Foreskin keratinocyte (primary cell): ENCODE measurements at places on chromosomes 5 and 9. TPM values are rescaled to one million over a fixed set of nuclear protein-coding genes. Genes with fewer than 3 reads are reported as not detected.
A peak's percentile ranks its signal among the peaks of the same experiment; 100 is the strongest.

DNA sequence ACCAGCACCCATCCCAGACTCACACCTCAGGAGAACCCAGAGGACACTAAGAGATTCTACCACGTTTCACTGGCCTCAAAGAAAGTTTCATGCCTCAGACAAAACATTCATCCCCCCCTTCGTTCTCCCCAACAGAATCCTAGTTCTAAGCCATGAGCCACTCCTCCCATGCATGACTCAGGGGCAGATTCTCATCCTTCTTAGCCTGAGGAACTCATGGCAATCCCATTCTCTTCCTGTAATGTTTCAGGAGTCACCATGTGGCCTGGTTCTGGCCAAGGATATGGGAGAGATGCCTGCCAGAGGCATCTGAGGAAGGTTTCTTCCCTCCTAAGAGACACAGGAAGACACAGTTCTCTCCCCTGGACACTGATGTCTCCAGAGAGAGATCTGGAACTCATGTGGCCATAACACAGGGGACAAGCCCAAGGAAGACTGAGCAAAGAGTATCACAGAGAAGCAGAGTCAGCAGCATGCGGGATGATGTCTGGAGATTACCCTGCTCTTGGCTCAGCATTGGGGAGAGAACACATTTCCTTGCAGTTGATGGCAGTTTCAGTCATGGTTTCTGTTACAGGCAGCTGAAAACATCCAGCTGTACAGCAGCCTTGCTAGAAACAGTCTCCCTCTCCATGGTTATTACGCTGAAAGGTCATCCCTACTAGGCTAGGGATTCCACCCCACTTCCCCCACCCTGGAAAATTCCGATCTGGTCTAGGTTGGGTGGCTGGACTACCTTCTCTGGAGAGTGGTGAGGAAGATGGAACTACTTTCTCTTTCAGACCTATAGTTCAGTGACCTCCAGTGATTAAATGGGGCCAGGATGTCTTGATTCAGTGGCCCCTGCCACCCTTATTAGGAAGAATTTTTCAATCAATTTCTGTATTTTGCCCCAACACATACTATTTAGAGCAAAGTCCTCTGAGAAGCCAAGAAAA is 115.4 kb downstream of the ZNF608 start:
- peak; percentile 49 for DNase-seq

DNA sequence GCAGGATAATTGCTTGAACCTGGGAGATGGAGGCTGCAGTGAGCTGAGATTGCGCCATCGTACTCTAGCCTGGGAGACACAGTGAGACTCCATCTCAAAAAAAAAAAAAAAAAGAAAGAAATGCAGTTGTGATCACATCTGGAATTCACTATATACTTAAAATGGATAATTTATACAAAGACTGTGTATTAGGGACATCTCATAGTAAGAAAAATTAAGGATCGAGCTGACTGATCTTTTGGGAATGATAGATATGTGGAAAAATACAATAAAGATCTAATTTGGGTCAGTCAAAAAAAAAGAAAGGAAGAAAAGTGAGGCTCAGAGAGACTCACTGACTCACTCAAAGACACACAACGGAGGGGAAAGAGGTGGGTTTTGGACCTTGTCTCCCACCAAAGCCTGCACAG is 73.2 kb upstream of the STXBP1 start:
- no peak for DNase-seq

DNA sequence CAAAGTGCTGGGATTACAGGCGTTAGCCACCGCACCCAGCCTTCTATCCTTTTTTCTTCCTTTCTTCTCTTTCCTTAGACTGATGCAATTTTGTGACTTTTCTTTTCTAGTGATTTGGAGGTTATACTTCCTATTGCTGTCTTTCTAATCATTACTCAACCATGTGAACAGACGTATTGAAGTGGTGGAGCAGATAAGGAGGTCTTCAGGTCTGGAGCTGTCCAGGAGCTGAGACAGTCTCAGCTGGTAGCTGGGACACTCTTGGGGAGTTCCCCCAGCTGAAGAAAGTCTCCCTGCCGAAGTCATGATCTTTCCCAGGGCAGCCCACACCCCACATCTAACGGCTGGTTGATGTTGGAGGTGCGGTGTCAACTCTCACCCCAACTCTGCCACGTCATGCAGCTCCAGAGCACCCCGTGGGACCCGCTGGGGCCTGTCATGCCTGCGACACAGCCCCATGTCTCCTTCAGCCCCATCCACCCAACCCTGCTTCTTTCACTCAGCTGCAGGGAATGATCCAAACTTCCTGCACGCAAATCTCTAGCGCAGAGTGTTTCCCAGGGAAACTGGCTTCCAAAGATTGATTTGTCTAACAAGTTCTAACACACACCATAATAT is 41.1 kb downstream of the NSUN2 start:
- DNase-seq: no peak

The INSYN2B gene
- total RNA-seq: 6.7 and 8.4 TPM in 2 replicates

DNA sequence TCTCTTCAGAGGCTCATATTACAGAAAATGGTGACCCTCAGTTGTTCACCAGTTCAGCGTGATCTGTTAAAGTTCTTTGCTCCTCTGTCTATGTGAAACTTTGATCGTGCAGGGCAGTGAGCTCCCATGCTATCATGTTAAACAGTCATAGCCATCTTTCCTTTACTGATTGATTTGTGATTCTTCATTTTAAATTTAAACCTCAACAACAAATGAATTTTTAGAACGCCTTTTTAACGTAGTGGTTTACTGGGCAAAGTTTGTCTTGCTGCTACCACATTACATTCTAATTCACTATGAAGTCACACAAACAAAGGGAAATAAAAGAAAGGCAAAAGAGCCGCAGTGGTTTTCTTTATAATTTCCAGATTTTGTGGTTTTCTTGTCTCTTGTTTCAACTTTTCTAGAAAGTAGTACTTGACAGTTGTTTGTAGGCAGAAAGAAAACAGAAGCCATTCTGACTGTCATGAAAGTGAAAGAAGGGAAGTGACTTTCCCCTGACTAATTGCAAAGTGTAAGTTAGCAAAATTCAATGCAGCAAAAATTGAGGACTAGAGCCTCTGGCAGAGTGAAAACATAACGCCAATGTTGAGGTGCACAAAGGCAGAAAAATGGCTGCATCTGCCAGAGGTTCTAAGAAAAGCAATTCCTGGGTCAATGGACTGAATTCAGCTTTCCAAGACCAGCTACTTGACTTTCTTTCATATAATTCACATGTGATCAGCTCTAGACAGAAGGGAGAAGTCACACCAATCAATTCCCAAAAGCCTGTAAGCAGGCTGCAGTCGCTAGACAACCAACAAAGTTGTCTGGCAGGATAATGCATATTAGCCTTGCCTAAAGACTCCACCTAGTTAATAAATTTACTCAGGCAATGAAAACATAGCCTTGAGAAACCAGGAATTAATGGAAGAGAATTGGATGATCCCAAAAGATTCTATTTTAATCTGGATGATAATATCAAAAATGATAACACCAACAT is 7.1 kb upstream of the IFNA6 start:
- DNase-seq: no peak

GRCh38 chr9:4515958-4516375 is 25.7 kb downstream of the SLC1A1 start:
- DNase-seq: no peak

DNA sequence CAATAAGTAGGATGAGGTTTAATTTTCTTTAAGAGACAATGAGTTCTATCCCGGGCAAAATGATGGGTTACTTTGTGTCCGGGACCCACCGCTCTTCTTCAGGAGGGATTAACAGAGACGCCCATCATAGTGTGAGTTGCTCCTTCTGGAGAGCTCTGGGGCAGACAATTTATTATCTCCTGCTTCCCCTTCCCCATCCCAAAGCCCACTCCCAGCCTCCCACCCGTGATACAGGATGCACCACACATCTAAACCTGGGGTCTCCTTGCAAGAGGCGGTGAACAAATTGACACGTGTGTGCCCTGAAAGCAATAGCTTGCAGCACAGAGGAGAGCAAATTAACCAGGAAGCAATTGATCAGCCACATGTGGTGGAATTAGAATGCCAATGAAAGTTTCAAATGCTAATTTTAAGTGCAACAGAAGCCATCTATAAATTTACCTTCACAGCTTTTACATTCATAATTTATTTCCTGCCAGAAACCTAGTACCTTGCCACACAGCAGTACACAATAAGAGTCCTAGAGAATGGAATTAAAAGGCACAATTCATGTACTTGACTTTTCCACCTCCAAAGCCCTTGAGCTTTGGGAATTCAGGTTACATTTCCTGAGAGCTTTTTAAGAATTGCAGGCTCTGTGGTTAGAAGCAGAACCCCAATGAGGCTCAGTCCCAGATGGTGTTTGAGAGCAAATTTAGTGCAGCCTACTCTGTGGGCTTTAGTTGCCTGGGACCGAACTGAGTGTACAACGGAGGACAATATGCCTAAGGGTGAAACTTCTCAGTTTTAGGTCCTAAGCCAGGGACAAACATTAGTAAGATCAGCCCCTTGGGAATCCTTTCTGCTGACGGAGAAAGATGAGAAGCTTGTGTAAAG is 399.6 kb downstream of the MED10 start:
- no peak for DNase-seq

The FGF1 gene
- total RNA-seq: 0.65 and 1.0 TPM in 2 replicates

GRCh38 chr5:172636279-172637050 is 4.6 kb upstream of the NEURL1B start:
- no peak for DNase-seq

DNA sequence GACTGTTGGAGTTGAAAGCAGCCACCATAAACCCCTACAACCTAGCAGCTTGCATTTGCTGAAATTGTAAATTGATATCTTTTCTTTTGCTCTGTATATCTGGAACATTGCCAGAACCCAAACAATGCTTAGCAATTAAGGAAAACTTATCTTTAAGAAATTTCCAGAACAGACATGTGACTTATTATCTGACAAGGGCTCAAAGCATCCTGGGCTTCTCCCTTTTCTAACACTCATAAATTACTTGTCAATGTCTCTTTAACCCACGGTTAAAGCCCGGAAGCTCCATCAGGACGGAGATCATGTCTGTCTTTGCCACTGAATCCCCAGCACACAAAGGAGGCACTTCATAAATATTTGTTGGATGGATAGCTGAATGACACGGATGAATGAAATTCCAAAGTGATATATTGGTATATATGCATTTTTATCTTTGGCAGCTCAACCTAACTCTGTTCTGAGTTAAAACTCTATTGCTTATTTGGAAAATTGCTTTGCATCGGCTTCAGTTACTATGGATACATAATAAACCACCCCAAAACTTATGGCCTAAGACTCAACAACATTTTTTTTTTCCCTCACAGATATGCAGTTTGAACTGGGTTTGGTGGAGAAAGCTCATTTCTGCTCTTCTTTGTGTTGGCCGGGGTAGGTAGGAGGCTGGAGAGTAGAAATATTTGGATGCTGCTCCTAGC is 103.1 kb upstream of the CLINT1 start:
- peak; percentile 40 for DNase-seq

The SLC34A3 gene
- not detected in 2 replicates for total RNA-seq

The MSX2 gene
- 2.8 and 4.0 TPM in 2 replicates for total RNA-seq

GRCh38 chr9:71975833-71976232 is 64.4 kb downstream of the C9orf85 start:
- no peak for DNase-seq

The GFI1B gene
- not detected in 2 replicates for total RNA-seq

The FGD3 gene
- 0.11 and 0.20 TPM in 2 replicates for total RNA-seq

DNA sequence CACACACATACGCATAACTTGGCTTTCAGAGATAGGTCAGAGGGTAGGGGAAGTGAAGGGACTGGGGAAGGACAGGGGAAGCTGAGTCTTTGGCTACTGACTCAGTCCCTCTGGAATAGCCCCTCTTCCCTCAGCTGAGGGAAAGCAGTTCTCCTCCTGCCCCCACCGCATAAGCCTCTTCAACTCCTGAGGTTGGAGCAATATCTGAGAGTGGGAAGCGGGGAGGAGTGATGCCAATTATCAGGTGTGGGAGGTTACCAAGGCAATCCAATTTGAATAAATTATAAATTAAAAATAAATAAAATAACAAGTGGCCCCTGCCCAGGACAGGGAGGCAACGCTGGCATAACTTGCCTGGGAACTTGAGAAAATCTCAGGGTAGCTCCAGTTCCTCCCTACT is 1.7 kb upstream of the STOML2 start:
- DNase-seq: no peak

- DNase-seq: no peak
Observed at GRCh38 chr9:129140397-129141065, 29.3 kb downstream of the PTPA start.

- DNase-seq: no peak
Observed at GRCh38 chr5:36570301-36571095, 35.9 kb upstream of the SLC1A3 start.

GRCh38 chr9:26243726-26244125 is 565.5 kb upstream of the TUSC1 start:
- DNase-seq: no peak

DNA sequence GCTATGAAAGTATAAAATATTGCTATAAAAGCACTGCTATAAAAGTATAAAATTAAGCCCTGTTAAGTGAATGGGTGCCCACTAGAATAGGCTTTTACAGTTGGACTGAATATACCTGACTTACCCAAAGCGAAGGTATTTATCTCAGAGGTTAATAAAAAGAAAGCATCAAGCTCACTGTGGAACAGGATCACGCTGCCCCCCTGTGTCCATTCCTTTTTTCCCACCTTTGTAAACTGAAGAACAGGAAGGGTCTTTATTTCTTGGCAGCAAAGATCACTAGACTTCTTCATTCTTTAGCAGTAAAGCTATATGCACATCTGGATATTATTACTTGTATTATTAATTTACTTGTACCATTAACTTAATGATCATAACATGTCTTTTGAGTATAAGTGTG is 22.1 kb upstream of the PLPP6 start:
- no peak for DNase-seq

- peak; percentile 93 for DNase-seq
Observed at GRCh38 chr9:35847792-35848572, 19.0 kb downstream of the TMEM8B start.

GRCh38 chr9:134283111-134283515 is 43.1 kb upstream of the RXRA start:
- DNase-seq: peak; percentile 27

GRCh38 chr5:35246900-35247647 is 16.8 kb upstream of the PRLR start:
- no peak for DNase-seq

GRCh38 chr9:33894316-33894715 is 77.4 kb downstream of the UBE2R2 start:
- DNase-seq: no peak

The ARL14EPL gene
- not detected in 2 replicates for total RNA-seq

DNA sequence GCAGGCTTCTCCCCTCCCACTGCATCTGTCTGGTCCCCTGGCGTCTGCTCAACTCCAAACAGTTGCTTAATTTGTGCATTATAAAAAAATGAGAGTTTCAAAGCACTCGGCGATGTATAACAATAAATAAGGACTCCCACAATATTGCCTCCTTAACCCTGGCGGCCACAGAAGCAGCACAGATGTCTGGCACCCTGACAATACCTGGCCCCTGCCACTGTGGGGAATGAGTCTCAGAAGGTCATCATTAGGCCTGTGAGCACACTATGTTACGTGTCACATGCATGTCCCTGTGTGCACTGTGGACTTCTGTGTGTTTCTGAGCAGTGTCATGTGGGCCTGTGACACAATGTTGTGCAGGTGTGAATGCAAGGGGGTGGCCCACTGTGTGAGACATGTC is 236.5 kb downstream of the PBX3 start:
- DNase-seq: no peak

GRCh38 chr9:136856541-136857141 is 4.5 kb downstream of the MAMDC4 start:
- no peak for DNase-seq

The TMOD1 gene
- total RNA-seq: not detected in 2 replicates

The SPATA31A7 gene
- not detected in 2 replicates for total RNA-seq

- DNase-seq: no peak
Observed at GRCh38 chr5:35908228-35908627, 30.2 kb downstream of the CAPSL start.
